ENCODE measurements at places on chromosomes 2 and 18.

DNA sequence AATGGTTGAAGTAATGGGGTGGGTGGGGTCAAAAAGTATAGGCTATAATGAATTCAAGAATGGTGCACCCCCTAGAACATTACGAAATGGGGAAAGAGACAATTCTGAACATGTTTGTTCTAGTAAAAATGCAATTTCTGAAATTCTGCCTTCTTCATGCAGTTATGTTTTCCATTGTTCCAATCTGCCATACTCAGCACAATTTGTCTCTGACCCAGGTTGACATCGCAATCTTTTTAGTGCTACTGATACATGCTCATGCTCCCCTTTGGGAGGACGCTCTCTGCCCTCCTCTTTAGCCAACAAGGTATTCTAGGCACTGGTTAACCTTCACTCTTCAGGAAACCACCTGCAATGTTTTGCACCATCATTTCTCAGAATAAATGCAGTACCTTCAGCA lies 1303.9 kb upstream of the PIK3C3 start:
- DNase-seq = no peak

- no peak for DNase-seq
These were observed 41.1 kb downstream of the MARCO start for GRCh38 chr2:118983133-118983532.

- DNase-seq = no peak
These were observed 63.4 kb downstream of the NCKAP5 start for GRCh38 chr2:133504566-133505505.

- DNase-seq = no peak
These were observed 1350.2 kb upstream of the FAM98A start for GRCh38 chr2:34949316-34949715.

DNA sequence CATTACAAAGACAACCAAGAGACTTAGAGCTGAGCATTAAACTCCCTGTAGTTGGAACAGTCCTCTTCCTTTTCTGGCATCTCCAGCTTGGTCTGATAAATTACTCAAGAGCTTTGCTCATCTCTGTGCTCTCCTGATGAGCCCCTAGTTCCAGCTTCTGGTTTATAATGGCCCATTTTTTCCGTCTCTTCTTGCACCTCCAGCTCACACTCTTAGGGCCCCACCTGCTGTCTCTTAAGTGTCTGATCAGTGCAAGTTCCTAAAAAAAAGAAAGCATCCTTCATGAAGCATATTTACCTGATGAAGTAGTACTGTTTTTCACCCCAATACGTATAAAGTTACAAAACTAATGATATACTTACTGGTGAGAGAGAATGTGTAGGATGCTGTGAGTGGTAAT lies 822.9 kb downstream of the RNF144A start:
- no peak for DNase-seq

DNA sequence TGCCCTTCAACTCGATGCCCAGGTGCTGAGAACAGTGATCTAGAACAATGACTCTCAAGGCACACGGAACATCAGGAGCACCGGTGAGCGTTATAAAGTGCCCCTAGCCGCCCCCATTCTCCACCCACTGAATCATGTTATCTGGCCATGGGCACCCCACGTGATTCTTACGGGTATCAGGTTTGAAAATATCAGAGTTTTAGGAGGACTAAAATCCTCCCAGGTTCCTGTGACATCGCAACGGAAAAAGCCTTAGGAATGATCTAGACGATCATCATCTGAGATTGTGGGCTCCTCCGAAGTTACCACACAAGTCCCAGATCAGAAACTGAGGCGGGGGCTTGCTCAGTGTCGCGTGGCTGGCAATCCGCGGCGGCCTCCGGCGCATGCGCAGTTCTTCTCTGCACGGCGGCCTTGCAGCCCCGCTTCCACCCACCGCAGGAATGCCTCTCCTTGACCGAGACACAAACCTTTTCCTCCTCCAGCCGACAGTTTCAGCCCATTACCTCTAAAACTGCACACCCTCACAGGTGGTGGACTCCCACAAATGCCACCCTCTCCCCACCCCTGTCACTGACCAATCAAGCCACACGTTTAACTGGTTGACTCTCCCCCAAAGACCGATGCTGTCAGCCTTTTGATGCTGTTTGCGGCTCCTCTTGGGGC lies 5.8 kb upstream of the MRPL33 start:
- peak; percentile 64 for DNase-seq

GRCh38 chr2:46097714-46098480 lies 199.3 kb upstream of the EPAS1 start:
- DNase-seq = no peak

DNA sequence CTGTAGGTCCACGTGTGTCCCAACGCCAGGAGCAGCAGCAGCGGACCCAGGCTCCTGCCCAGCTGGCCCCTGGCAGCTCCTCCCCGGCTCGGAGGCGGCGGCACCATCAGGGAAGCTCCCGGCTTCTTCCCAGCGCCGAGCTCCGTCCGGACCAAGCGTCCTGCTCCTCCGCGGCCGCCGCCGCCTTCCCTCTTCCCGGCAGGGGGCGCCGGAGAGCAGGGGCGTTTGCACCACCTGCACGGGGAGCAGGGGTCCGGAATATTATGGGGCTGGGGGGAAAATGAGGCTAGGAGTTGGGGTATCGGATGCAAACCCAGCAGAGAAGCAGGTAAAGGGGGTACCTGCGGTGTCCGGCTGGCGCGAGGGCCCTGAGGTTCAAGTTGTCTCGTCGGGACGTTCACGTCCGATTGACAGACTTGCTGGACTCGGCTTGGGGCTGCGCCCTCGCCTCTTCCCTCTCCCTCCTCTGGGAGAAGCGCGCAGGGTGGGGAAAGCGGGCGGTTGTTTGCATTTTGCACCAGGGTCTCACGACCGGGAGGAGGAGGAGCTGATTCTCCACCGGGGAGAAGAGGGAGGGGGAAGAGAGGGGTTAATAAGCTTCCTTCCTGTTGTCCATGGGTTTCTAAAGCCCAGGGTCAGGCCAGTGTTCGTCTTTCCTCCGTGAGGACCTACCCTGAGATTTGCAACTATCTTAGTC lies at the start of gene CCBE1:
Gene CCBE1, minus strand, starts transcription at position 188 of the 697 bp plus-strand sequence.
- peak; percentile 76 for DNase-seq

DNA sequence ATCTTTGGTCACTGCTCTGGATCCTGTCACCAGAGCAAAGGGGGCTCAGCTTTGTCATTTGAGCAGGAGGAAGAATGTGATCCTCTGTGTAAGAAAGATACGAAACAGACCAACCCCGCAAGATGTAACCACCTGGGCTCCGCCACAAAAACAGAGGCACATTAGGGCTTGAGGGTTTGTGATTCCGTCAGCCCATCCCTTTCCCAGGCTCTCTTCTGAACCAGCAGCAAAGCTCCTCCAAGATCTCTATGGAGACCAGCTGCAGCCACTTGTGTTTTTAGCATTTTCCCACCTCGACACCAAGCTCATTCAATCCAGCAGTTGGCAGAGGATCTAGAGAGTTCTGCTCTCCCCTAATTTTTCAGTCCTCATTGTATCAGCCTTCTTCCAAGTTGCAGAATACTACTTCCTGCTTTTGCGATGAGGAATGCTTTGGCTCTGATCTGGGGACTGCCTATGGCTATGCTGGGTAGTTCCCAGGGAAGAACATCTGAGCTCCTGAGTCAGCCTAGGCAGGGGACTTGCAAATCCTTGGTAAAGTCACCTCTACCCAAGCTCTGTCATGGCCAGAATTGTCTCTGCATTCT lies 139.6 kb upstream of the RAB12 start:
- DNase-seq = no peak

DNA sequence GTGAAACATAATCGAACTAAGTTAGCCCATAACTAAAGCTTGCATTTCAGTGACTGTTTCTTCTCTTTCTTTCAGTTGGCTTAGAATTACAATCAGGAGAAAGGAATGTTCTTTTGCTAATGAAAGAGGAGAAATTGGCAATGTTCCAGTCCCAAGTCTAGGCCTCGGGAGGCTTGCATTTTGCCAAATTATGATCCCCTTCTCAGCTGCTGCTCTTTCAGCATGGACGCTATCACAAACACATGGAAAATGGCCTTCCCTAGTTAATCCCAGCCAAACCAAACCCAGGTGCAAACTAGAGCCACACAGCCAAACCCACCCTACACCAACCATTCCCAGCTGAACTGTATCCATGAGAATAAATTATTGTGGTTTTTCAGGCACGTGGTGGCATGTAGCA lies 605.2 kb upstream of the LRRTM4 start:
- no peak for DNase-seq

- DNase-seq = no peak
These were observed 4.1 kb downstream of the CYTIP start for GRCh38 chr2:157439824-157440186.

GRCh38 chr2:113248997-113249770 lies 29.5 kb downstream of the PAX8 start:
- DNase-seq = peak; percentile 81

DNA sequence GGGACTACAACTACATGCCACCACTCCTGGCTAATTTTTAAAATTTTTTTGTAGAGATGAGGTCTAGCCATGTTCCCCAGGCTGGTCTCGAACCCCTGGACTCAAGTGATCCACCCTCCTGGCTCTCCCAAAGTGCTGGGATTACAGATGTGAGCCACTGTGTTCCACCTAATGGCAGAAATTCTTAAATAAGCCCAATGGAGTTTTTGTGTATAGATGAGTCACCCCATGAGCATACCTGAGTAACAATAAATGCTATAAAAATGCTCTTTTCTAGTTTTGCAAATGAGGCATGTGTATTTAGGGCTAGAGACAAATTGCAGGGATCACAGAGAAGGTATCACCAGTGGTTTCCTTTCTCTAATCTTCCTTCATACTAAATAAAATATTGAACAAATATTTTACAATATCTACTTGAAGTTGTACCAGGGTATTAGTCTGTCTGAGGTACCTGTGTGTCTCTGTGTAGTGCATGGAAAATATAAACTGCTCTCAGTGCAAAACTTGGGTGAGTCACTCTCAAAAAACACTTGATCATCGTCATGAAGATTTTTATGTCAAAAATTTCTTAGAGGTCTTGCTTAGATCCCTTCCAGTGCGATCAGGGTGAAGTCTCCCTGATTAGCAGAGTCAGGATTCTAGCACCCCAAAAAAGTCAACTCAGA lies 337.1 kb upstream of the MMADHC start:
- no peak for DNase-seq

DNA sequence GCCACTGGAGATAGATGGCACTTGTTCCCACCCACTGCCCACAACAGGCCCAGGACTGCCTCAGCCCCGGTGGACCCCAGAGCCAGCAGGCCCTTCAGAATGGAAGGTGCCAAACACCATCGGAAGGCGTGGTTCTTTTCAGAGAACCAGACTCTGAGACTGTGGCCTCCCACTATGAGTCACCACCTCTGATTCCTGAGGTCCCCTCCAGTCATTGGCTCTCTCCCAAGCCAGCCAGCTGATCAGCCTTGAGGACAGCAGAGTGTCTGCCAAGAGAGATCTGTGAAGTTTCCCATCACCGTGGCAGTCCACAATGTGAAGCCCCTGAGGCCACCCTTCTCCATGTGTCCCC lies 10.4 kb upstream of the MAP3K2 start:
- no peak for DNase-seq

- DNase-seq = no peak
These were observed 58.4 kb downstream of the RABL2A start for GRCh38 chr2:113685471-113685870.

DNA sequence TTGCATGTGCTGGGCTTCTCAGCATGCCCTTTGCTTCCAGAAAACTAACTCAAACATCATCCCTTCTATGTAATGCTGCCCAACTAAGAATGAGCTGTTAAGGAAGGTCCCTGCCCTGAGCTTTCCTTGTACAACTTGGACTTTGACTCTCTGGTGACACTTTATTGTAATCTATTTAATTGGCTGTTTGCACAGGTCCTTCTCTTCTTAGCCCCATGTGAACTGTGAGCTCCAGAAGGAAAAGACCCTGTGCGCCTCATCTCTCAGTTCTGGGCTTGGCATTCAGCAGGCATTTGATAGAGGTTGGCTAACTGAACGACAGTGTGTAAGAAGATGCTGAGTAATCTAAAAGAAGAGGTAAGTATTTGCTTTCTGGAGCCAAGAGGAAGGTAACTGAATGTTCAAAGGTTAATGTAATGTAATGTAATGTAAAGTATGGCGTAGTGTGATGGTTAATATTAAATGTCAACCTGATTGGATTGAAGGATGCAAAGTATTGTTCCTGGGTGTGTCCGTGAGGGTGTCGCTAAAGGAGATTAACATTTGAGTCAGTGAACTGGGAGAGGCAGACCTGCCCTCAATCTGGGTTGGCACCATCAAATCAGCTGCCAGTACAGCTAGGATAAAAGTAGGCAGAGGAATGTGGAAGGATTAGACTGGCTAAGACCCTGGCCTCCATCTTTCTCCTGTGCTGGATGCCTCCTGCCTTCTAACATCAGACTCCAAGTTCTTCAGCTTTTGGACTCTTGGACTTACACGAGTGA lies 60.8 kb upstream of the CCDC195 start:
- DNase-seq = no peak

GRCh38 chr2:3309496-3310355 lies 67.9 kb downstream of the EIPR1 start:
- DNase-seq = no peak

GRCh38 chr2:54867457-54867856 lies 144.0 kb downstream of the EML6 start:
- no peak for DNase-seq

DNA sequence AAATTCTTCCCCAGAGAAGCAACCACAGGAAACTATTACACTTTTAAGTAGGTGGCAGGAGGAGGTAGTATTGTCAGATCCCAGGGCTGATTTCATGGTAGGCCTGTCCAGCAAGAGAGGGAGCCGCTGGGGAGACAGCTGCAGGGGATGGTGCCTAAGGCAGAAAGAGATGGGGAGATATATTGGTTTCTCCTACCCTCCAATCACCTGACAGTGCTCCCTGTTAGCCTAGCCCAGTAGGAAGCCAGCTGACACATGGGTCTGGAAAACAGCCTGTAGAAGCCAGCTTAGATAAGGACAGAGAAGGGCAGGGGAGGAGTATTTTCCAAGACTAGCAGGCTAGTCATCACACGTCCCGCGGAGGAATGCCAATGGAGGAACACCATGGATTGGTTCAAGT lies 8.2 kb upstream of the SPOPL start:
- no peak for DNase-seq

GRCh38 chr2:115874427-115874826 lies 1432.0 kb downstream of the DPP10 start:
- no peak for DNase-seq

DNA sequence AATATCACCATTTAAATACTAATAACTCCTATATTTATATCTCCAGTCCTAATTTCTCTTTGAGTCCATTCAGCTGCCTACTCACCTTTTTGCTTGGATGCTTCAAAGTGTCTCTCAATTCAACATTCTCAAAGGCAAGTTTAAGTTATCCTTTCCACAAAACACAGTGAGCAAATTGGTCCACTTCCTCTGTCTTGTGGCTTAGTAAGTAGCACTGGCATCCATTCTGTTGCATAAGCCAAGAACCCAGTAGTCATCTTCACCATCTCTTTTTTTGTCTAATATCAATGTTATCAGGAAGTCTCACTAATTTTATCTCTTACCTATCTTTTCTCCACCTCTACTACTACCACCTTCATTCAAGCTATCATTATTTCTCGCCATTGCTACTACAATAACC lies 27.4 kb upstream of the IL1RL1 start:
- DNase-seq = no peak

- DNase-seq = no peak
These were observed 22.2 kb upstream of the NAB1 start for GRCh38 chr2:190626641-190627210.

- peak; percentile 7 for DNase-seq
These were observed 127.6 kb upstream of the HS6ST1 start for GRCh38 chr2:128446049-128446873.

- DNase-seq = no peak
These were observed 76.2 kb downstream of the NPAS2 start for GRCh38 chr2:100895934-100896685.
